Suppressor macrophage (primary cell): ENCODE measurements at places on chromosomes 2 and 18.

GRCh38 chr2:33433279-33434235 is 42.9 kb upstream of the RASGRP3 start:
- DNase-seq = no peak

GRCh38 chr18:10453806-10454680 is at the start of gene APCDD1:
Gene APCDD1, plus strand, starts transcription at chr18:10454635. Its CDS starts 347 bp downstream, at chr18:10454982.
- no peak for DNase-seq

DNA sequence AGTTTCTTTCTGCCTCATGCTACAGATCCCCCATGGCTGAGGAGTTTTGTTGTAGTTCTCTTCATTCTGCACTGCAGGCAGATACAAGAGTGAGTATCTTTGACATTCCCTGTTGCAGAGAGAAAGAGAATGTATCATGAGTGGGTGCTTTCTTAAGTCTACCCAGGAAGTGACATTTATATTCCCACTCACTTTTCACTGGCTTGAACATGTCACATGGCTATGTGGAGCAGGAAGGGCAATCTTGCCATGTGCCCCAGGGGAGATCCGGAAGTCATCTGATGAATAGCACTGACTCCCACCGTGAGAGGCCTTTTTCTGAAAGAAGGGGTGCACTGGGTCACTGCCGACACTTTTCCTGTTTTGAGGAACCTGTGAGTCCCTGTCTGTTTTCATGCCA is 66.4 kb upstream of the BOD1L2 start:
- DNase-seq = peak; percentile 28

DNA sequence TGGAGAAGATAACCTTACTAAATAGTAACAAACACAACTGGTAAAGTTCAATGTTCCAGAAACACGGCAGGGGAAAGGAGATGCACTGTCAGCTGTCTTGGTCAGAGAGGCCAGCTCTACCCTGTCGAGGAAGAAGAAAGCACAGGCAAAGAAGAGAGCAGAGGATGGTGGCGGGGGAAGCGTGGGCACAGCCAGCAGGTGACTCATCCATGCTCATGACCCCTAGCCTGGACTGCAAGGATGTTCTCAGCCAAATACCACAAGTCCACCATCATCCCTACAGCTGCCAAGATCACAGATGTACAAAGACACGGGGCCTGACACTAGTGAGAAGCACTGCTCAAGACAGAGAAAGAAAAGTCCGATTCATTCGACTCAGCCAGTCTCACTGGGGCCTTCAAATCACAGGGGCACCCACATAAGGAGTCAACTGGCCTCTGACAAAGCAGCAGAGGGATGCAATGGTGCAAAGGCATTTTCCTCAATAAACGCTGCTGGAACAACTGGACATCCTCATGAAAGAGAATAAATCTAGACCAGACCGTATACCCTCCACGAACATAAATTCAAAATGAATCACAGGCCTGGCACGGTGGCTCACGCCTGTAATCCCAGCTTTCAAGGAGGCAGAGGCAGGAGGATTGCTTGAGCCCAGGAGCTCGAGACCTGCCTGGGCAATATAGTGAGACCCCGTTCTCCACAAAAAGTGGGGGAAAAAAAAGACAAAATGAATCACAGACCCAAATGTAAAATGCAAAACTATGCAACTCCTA is 5.6 kb downstream of the DTYMK start:
- peak; percentile 47 for DNase-seq

- DNase-seq = no peak
Measured at GRCh38 chr2:177338177-177338721, 54.3 kb upstream of the AGPS start.
